ENCODE measurements at places on chromosomes 6 and 20.

GRCh38 chr20:47406849-47407682 lies 50.6 kb upstream of the ZMYND8 start:
- DNase-seq, result no peak

DNA sequence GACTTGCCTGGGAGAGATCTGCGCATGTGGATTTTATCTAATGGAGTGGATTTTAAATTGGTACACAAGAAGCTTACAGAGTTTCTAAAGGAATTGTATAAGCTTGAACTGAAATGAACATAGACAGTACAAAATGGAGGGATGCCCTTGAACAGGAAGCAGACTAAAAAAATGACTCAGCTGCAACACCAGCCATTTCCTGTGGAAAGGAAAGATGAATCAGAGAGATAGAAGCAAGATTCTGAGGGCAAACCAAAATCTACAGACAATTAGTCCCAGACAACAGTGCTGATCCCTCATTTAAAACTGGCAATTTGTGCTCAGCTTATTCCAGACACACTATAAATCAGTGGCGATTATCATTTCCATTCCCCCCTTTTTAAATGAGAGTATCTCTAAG lies 114.6 kb upstream of the TCF21 start:
- no peak for DNase-seq

GRCh38 chr20:57175397-57176010 lies 90.9 kb downstream of the BMP7 start:
- no peak for DNase-seq

GRCh38 chr6:128275681-128276080 lies 244.7 kb downstream of the PTPRK start:
- DNase-seq, result no peak

DNA sequence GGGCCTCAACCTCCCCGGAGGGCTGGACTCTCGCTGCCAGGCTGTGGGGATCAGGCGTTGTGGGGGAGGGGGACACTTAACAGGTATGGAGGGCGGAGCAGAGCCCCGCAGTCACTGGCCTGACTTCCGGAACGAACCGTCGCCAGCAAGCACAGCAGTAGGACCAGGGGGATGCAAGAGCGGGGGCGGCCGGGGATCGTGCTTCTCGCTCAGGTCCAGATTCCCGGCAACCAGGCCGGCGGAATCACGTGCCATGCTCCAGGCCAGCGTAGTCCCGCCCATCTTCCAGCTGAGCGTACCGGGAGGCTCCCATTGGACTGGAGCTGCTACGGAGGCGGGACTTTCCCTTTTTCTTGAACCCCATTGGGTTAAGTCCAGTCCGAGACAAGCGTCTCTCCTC lies 10.0 kb upstream of the POU5F1 start:
- no peak for DNase-seq

- no peak for DNase-seq
Observed at GRCh38 chr6:149035766-149036165, 281.7 kb upstream of the TAB2 start.

- no peak for DNase-seq
Observed at GRCh38 chr6:109323241-109323640, 59.0 kb downstream of the CD164 start.

DNA sequence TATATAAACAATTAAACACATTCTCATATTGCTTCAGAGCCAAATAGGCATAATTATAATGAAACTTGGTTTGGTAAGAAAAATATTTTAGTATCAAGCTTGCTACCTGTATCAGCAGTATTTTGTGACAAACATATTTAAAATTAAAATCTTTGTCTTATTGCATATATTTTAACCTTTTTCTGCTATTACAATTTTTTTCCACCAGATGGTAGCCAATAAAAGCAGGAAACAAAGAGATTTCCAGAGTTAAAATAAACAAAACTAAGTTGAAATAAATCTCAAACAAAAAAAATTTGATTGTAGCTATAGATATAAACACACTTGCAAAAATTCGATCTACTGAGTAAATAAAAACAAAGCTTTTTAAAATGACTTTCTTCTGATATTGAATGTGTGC lies 491.3 kb upstream of the GJE1 start:
- DNase-seq, result no peak

GRCh38 chr6:49550492-49551077 lies at the start of gene C6orf141:
Gene C6orf141, plus strand, starts transcription at chr6:49550668. Its CDS starts 125 bp downstream, at chr6:49550793.
- peak; percentile 35 for DNase-seq

DNA sequence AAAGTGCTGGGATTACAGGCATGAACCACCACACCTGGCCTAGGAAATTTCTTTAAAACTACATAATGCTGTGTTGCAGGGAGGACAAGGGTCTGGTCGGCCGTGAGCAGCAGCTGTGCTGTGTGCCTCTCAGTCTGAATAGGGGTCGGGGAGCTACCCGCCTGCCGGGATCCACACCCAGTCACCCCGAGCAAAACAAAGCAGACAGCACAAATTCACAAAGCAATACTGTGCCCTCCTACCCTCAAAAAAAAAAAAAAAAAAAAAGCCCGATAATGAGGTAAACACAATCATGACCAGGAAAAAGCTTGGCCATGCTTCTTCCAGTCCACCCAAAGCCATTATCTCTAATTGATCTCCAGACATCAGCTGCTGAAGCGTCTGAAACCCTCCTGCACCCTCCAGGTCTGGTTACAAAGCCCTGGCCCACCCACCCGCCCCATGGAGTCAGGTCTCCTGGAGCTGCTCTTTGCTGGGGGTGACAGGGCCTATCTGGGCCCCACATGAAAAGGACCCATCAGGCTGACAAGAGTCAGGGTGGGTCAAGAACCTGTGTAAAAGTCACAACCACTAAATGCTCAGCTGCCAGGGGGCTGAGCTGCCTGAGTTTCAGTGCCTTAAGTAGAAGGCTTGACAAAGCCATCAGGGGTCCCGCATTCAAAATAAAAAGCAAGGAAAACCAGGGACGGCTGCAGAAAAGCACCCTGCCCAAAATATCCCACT lies 88.2 kb downstream of the NOL4L start:
- peak; percentile 27 for DNase-seq

DNA sequence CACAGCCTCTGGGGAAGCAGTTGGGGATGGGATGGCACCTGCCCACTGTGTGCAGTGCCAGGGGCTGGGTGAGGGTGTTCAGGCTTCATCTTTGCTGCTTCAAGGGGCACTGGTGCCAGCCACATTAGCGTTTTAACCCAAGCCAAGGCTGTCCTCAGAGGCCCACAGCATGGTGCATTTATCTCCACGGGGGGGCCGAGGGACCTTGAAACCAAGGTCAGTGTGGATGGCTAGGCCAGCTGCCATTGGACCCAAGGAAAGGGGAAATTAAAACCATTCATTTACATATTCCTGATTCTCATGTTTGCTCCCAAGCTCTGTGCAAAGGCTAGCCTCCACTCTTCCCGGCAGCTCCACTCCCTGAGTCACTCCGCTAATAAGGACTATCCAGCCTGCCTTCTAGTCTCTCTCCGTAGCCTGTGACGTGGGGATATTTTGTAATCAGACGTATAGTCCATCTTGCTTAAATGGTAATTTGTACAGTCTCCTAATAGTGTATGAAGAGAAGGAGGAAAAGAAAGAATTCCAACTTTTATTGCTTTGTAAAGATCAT lies 197.1 kb downstream of the CDH4 start:
- no peak for DNase-seq

DNA sequence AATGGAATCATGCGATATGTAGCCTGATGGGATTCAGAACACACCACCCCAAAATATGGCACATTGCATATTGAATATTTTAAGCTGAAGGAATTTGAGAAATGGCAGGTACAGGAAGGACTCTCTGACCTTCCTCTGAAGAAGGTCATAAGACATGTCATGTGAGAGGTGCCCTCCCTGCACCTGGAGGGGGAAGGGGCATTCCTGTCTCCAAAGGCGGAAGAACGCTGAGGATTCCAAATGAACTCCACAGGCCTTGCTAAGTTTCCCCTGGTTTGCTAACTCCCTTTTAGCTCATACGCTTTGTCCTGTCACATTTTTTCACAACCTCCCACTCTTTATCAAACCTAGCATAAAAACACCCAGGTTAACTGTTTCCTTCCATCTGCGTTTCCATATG lies 347.8 kb downstream of the CDKAL1 start:
- no peak for DNase-seq

- DNase-seq, result no peak
Observed at GRCh38 chr6:127347178-127347577, 3.8 kb upstream of the ECHDC1 start.

DNA sequence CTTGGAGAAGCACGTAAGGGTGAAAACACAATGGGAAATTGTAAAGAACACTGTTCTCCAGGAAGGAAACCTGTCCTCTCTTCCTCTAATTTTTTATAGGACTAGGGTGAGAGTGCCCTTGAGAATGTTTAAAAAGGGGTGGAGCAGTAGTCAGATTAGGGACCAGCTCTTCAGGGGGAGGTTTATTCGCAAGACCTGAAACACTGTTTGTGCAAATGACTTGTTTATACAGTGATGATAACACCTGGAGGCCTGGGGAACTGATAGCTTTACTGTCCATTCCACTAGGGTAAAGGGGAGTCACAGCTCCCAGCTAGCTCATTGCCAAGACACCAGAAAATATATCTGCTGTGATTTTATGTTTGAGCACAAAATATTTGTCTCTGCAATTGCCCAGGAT lies 8.1 kb upstream of the FUT9 start:
- DNase-seq, result no peak

- DNase-seq, result no peak
Observed at GRCh38 chr6:39137245-39137644, 22.3 kb upstream of the SAYSD1 start.

DNA sequence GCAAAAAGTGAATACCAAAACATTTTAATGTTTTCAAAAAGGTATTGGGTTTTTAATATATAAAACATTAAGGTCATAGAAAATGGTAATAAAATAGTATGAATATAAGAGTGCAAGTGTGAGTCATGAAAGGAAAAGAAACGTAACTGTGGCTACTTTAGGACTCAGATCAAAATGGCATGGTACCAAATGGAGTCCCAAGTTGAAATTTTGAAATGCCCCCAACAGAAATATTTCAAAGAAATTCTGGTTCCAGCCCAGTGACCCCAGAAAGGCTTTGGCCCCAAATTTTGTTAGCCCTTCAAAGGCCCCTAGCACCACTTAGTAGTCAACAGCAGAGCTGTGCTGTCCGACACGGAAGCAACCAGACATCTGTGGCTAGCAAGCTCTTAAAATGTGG lies 6.0 kb downstream of the COL12A1 start:
- no peak for DNase-seq

GRCh38 chr6:27541212-27541932 lies 68.5 kb upstream of the ZNF184 start:
- no peak for DNase-seq

DNA sequence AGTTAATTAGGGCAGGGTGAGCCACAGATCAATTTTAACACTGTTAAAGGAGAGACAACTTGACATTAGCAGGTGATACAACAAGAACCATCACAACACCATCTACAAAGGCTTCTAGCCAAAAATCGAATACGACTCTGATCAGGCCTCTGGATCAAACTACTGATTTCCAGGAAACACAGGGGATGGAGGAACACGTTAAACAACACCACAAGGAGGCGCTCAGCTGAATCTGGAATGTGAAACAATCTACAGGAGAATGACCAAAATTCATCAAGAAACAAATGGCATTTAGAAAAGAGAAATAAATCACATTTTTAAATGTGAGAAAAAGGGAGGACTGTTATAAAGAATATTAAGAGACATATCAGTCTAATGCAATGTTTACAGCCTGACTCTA lies 13.5 kb upstream of the MAFB start:
- DNase-seq, result no peak

DNA sequence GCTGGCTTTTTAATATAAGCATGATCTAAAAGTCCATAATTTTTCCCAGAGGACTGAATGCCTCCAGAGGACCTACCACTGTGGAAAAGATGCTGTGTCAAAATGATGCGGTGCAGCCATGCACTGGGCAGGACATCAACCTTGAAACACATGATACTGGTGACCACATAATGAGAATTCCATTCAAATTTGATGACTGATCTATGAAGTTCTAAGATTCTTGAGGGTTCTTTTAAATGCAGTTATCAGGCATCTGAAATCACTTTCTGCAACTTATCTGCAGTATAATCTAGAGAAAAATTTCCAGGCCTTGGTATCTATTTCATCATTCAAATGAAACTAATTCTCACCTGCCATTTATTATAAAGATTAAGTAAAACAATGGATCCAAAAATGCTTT lies 15.0 kb upstream of the MARCKS start:
- no peak for DNase-seq

DNA sequence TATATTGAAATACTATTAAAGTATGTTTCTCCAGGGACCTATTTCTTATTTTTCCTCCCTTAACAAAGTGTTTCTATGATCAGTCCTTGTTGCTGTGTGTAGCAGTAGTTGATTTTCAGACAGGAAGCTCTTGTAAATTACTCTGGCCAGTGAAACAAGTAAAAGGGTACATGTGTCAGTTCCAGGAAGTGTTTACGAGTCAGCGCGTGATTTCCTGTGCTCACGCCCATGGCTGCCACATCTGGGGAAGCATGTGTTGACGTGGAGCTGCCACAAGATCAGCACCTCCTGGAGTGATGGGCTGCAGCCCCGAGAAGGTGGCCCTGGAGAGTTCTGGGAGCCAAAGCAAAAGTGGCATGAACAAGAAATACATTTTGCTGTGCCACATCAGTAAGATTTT lies 38.6 kb upstream of the GGTLC1 start:
- DNase-seq, result no peak

DNA sequence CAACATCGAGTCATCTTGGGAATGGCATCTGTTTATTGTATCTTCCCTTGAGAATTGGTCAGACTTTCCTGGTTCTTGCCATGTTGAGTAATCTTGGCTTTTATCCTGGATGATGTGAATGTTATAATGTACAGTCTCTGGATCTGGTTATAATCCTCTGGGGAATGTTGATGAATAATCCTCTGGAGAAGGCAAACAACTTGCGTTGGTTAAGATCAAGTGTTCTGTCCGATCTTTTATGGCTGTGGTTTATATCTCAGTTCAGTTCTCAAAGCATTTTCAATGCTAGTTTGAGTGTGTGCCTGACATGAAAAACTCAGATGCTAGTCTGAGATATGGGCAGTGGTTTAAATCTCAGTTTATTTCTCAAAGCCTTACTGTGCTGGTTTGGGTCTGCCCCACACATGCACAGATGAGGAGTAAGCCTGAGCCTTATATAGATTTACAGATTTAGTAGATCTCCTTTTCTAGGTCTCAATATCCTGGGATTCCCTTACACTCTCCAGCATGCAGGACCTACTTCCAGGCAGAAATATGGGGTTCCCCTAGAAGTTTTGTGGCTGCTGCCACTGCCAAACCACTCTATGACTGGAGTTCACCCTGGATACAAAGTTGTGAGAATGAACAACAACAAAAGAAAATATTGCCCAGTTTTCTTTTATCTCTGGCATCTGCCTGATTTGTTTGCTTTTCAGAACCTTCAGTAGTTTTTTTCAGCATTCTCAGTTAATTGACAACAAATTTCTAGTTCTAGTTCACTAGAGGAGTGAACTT lies 191.8 kb upstream of the MAN1A1 start:
- no peak for DNase-seq

DNA sequence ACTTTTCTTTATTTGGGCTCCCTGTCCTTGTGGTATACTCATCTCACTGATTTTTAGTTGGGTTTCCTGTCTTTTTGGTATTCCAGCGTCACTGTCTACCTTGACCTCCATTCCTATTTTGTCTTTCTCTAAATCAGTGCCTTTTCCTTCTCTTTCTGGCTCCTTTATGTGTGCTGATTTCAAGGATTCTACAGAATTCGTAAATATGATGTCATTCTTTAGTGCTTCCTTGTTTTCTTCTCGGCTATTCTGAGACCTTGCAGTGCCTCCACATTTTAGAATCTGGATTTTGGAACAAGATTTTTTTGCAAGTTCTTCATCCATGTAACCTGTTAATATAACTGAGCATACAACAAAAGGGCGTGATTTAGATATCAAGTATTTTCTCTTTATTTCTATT lies 69.8 kb upstream of the NOTCH4 start:
- DNase-seq, result no peak

GRCh38 chr6:147806697-147807096 lies 298.2 kb downstream of the SAMD5 start:
- DNase-seq, result no peak
